NCI-H1417 (cell line): ENCODE measurements at places on chromosomes 1 and 21.

GRCh38 chr1:199529324-199529723 lies 498.2 kb upstream of the NR5A2 start:
- DNase-seq: no peak

DNA sequence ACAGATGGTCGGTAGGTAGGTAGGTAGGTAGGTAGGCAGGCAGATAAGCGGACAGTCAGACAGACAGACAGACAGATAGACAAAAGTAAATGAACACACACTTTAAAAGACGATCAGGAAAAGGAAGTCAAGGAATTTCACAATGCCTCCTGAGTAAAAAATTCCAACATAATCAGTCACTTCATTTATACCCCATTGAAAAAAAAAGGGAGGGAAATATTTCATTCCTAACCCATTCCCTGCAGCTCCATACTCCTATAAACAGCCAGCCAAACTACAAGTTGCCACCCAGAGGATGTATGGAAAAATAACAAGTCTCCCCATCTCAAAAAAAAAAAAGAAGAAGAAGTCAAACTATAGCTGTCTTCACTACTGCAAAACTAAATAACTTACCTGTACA lies 43.4 kb downstream of the ZZZ3 start:
- no peak for DNase-seq

GRCh38 chr21:31447505-31447904 lies 103.4 kb upstream of the TIAM1 start:
- no peak for DNase-seq

DNA sequence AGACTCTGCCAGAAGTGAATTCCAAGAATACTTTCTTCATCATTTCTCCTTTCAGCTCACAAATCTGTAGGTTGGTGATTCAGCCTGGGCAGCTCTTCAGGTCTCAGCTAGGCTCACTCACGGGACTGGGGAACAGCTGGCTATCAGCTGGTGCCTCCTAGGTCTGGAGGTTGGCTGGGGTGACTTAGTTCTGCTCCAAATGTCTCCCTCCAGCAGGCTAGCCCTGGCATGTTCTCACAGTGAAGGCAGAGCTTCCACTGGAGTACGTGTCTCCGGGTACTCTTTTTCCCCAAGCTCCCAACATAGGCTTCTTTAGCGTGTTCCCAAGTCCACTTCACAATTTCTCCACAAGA lies 12.5 kb upstream of the VAMP4 start:
- no peak for DNase-seq

DNA sequence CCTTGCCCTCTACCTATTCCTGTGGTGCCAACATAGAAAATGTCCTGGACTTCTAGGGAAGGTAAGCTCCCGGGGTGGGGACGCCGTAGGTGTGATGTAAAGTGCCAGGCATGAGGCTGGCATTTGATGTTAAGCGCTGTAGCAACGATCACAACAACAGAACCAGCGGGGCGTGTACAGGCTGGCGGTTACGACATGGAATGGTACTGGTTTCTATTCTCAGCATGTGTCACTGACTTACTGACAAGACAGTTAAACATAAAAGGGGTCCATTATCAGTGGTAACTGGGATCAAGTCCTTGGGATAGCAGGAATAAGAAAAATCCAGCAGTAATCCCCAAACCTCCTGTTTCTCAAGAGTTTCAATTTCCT lies 58.9 kb downstream of the TGFBR3 start:
- no peak for DNase-seq

- DNase-seq: no peak
Observed at GRCh38 chr1:210440081-210440480, 111.4 kb downstream of the HHAT start.

- DNase-seq: no peak
Observed at GRCh38 chr1:222247811-222248310, 300.0 kb downstream of the HHIPL2 start.

- no peak for DNase-seq
Observed at GRCh38 chr1:26574018-26574417, 44.5 kb downstream of the RPS6KA1 start.

DNA sequence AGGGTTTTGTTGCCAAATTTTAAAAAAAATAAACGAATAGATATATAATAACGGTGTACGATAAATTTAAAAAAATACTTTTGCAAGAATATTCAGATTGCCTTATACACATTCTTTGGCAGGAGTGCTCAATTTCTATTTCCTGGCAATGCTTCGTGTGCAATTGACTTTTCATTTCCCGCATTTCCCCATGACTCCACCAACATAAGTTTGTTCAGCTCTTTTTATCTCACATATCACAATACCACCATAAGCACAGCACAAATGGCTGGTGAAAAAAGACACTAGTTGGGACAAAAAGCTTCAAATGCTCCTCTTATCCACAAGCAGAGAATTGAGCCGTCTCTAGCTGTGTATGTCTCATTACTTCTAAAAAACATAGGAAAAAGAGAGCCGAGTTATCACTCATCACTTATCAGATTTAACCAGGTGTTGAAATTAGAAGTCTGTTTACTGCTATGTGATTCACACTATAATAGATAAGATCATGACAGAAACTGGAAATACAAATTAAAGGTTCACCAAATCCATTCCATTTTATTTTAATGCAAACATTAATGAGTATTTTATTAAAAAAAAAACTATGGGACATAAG lies 28.9 kb upstream of the RGS1 start:
- no peak for DNase-seq

- no peak for DNase-seq
Observed at GRCh38 chr1:201938440-201939035, 7.8 kb downstream of the LMOD1 start.

DNA sequence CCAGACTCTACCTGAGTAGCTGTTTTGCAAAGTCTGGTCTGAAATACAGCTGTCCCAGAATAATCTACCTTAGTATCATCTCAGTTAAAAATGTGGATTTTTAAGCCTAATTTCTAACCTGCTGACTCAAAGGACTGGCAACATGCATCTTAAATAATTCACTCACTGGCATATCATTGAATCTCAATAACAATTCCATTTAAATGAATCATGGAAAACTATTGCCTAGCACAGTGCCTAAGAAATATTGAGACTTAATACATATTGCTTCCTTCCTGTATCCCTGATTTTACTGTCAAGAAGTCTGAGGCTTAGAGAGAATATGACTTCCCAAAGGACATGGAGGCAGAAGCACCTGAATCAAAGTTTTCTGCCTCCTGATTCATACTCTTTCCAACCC lies 3.1 kb downstream of the CCDC190 start:
- no peak for DNase-seq

DNA sequence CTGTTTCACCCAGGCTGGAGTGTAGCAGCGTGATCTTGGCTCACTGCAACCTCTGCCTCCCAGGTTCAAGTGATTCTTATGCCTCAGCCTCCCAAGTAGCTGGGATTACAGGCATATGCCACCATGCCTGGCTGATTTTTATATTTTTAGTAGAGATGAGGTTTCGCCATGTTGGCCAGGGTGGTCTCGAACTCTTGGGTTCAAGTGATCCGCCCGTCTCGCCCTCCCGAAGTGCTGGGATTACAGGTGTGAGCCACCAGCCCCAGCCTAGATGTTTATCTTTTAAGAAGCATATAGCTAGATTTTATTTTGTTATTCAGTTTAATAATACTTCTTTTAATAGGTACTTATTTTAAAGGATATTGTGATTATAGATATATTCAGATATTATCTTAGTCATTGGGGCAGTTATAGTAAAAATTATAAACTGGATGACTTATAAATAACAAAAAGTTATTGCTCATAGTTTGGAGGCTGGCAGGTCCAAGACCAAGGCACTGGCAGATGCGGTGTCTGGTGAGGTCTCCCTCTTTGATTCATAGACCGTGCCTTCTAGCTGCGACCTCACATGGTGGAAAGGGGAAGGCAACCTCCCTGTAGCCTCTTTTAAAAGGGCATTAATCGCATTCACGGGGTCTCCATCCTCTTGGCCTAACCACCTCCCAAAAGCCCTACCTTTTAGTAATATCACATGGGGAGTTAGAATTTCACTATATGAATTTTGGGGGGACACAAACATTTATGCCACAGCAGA lies 3.1 kb upstream of the KCNE2 start:
- no peak for DNase-seq

DNA sequence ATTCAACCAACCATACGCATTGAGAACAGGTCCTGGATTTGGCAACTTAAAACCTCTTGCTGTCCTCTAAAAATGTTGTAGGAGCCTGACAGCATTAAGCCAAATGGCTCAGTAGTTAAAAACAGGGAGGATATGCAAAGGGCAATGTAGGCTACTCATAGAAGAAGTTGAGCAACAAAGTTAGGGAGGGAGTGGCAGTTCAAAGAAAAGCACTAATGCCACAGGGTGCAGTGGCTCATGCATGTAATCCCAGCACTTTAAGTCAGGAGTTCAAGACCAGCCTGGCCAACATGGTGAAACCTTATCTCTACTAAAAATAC lies 92.9 kb upstream of the ERG start:
- DNase-seq: no peak

DNA sequence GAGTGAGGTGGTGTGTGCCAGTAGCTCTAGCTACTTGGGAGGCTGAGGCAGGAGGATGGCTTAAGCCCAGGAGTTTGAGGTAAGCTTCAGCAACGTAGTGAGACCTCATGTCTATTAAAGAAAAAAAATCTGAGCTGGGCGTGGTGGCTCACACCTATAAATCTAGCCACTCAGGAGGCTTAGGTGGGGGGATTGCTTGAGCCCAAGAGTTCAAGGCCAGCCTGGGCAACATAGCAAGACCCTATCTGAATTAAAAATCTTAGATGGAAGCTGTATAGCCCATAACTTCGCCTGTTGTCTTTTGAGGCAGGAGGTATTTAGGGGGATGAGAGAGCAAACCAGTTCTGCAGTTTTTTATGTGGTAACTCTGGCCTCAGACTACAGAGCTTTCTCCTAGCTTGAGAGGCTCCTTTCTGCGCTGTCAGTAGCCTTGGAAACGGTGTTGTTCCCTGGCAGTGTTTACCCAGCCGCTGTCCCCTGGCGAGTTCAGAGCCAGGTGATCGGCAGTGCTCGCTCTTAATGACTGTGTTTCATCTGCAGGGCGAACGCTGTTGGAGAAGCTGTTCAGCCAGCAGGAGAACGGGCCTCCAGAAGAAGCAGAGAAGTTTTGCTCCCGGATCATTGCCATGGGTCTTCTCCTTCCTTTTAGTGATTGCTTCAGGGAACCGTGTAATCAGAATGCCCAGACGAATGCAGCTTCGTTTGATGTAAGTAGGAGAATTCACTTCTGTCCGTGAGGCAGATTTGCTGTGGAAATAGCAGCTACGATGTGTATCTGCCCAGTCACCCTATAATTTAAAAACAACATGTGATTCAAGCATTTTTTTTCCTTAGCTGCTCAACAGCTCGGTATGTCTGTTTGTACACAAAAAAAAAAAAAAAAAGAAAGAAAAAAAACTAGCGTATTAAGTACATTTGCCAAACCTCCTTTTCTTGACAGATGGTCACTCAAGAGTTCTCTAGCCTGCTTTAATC lies 31.2 kb downstream of the FMN2 start:
- peak; percentile 99 for DNase-seq

- no peak for DNase-seq
Observed at GRCh38 chr1:84851839-84852238, 41.2 kb downstream of the LPAR3 start.

DNA sequence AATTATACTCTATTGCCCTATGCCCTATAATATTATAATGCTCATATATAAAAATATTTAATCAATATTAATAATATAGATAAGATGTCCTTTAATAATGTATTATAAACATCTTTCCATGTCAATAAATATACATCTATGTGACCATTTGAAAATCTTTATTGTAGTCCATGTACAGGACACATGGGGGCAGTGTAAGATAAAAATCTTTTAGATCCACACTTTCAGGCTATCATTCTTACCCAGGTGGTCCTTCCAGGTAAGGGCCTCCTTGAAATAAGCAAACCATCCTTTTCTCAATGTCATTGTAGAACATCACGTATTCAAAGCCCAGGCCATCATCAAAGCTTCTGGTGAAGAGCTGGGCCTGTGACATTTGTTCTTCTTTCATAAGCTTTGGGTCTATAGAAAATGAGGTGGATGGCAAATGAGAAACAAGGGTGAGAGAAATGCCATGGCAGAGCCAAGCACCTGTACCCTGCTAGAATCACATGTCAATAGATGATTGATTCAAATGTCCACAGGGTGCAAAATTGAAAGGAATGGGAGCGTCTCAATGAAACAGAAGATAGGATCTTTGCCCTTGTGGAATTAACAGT lies 20.2 kb downstream of the THEM4 start:
- peak; percentile 17 for DNase-seq

DNA sequence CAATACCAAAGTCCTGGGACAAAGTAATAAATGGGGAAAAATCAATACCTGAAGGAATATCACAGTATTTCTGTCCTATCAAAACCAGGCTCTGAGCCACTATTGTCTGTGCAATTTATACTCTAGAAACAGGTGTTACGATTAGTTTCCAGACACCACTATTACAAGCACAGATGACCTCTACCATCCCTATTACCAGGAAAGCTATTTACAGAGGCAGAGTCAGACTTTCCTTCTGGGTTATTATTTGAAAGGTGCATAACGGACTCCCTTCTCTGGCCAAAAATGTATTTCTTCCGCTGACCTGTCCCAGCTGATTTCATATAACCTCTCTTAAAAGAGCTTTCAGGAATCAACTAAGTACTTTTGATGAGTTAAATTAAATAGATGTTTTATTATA lies 154.6 kb upstream of the LRRC7 start:
- no peak for DNase-seq

GRCh38 chr1:52444463-52444862 lies 40.1 kb downstream of the PRPF38A start:
- DNase-seq: no peak

GRCh38 chr1:72466376-72466775 lies 184.0 kb upstream of the NEGR1 start:
- DNase-seq: no peak

DNA sequence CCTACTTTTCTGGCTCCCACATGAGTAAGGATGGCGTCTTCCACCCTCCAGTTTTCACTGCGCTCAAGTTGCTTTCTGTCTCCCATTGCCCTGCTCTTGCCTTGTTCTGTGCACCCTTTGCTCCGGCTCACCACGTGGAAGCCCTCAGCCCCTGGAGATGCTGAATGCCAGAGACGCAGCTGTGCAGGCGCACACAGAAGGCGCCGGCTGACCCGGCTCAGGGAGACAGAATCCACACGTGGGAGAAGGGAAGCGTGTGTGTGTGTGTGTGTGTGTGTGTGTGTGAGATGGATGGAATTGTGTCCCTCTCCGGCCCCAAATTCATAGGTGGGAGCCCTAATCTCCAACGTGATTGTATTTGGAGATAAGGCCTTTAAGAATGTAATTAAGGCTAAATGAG lies 118.2 kb upstream of the ERRFI1 start:
- DNase-seq: no peak

DNA sequence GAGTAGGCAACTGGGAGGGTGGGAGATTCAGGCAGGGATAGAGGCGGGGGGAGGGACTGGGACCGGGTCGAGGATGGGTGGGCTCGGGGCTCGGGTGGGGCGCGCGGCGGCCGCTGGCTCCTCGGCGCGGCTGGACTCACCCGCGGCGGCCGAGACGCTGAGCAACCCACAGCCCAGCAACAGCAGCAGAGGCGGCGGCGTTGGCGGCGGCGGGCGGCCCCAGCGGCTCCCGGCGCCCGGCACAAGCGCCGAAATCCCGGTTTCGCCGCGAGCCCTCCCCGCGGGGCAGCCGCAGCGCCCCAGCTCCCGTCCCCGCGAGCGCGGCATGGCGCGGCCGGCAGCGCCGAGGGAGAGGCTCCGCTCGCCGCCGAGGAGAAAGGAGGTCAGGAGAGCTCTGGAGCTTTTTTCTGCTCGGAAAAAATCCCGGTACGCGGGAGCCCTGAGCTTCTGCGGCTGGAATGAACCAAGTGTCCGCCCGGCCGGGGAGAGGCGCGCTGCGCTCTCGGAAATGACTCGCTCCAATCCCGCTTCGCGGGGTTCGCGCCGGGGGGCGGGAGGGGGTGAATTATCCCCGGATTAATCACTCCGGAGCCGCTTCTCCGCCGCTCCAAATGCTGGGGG lies at the start of gene CSMD2:
CSMD2 (minus strand) TSS at position 460 of the 621 bp plus-strand sequence; CDS start at position 327, 133 bp downstream.
- peak; percentile 55 for DNase-seq

- DNase-seq: no peak
Observed at GRCh38 chr1:246587606-246588005, 21.4 kb downstream of the CNST start.
